ENCODE measurements at places on chromosomes 12 and 14. TPM values are rescaled to one million over a fixed set of nuclear protein-coding genes. Genes with fewer than 3 reads are reported as not detected.

Gene HSP90B1
- 1,238 TPM for total RNA-seq

Gene BORCS5
- total RNA-seq: 10.4 TPM

Gene TCTN2
- total RNA-seq: 9.2 TPM

Gene MYO1H
- not detected for total RNA-seq

Gene RHOJ
- total RNA-seq: 29.6 TPM

Gene PITPNM2
- total RNA-seq: 14.2 TPM

Gene STAC3
- total RNA-seq: 0.75 TPM

Gene RPL10L
- total RNA-seq: not detected

Gene CLEC2A
- total RNA-seq: 0.84 TPM

DNA sequence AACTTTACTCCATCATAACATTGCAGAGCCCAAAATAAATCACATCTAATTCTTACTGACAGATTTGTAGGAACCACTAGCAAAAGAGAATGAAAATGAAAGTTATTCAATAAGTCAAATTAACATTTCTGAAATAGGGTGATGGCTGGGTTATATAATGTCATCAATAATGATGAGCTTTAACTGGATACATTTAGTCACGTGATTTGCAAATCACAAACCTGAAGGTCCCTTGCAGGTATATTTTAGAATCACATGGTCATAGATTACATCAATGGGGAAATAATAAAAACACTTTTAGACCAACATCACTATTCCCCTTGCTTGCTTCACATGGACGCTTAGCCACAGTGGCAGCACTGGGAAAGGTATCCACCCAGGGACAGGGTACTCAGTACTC lies 86.7 kb downstream of the PRIMA1 start:
- no peak for DNase-seq
- no peak overlapping the region for H3K4me3 ChIP-seq
- no peaks in the 10 kb centered on the region for H3K4me1 ChIP-seq
- H3K36me3 ChIP-seq: no peaks in the 10 kb centered on the region

GRCh38 chr14:54364555-54365415 lies 32.0 kb upstream of the CDKN3 start:
- H3K4me1 ChIP-seq: peaks cover 12% of the 10 kb centered on the region
- peak overlapping the region; percentile 73 for H3K27ac ChIP-seq
- peak overlapping the region; percentile 18 for H3K4me3 ChIP-seq
- H3K36me3 ChIP-seq: no peaks in the 10 kb centered on the region
- H3K27me3 ChIP-seq: no peaks in the 10 kb centered on the region
- DNase-seq: peak; percentile 82

GRCh38 chr14:38808734-38809455 lies 294.1 kb downstream of the SEC23A start:
- H3K4me1 ChIP-seq: no peaks in the 10 kb centered on the region
- H3K4me3 ChIP-seq: no peak overlapping the region
- H3K27ac ChIP-seq: no peak overlapping the region
- H3K36me3 ChIP-seq: no peaks in the 10 kb centered on the region

DNA sequence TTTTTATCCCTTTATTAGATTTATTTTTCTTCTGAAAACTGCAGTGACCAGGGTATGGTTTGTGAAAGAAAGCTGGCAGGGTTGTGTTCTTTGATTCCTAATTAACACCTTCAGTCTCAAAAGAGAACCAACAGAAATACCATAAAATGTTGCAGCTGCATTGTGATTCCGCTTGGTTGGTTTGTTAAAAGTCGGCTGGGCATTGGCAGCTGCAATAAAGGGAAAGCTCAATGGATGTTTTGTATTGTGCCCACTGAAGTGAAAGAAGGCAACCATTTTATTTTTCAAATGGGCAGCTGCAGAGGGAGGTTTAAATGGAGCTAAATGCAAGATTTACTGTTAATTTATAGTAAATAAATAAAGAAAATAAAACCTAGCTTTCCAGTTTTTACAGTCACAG lies 16.7 kb downstream of the LGR5 start:
- no peaks in the 10 kb centered on the region for H3K36me3 ChIP-seq
- no peaks in the 10 kb centered on the region for H3K4me1 ChIP-seq
- no peak overlapping the region for H3K4me3 ChIP-seq
- DNase-seq: no peak
- no peak overlapping the region for H3K27ac ChIP-seq
- H3K27me3 ChIP-seq: peaks cover 49% of the 10 kb centered on the region

DNA sequence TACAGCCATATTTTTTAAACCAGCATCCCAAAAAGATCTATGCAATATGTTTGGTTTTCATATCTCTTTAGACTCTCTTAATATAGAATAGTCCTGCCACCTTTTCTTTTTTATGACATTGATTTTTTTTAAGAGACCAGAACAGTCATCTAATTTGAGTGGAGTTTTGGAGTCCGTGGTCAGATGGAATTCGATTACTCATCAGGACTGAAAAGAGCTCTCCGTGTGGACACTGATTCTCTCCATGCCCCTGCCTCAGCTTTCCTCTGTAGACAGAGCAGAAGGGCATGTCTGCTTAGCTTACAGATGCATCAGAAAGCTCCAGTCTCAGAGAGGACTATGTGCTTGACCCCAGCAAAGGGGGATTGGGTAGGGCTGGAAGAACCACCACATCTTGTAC lies 27.8 kb downstream of the SMCO2 start:
- peaks cover 12% of the 10 kb centered on the region for H3K4me1 ChIP-seq
- peak; percentile 88 for DNase-seq
- no peak overlapping the region for H3K4me3 ChIP-seq

DNA sequence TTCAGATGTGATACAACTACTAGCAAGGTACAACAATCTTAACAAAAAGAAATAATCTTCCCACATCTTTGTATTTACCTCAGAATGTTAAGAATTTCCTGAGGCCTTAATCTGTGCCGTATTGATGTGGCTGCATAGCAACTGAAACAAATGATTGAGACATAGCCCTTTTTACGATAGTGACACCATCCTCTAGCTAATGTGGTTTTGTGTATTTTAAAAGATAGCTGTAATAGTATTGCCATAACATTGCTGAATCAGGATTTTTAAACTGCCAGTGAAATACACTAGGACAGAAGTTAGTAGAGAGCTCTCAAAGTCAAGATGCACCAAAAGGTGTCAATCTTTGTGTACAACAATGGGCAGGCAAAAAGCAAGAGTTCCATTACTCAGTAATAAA lies 11.9 kb downstream of the NPAS3 start:
- no peaks in the 10 kb centered on the region for H3K4me1 ChIP-seq
- no peaks in the 10 kb centered on the region for H3K36me3 ChIP-seq
- peak; percentile 79 for DNase-seq

GRCh38 chr12:123041042-123041531 lies 60.6 kb downstream of the ARL6IP4 start:
- DNase-seq: no peak
- no peaks in the 10 kb centered on the region for H3K36me3 ChIP-seq
- peaks cover 12% of the 10 kb centered on the region for H3K4me1 ChIP-seq
- H3K27ac ChIP-seq: no peak overlapping the region
- no peak overlapping the region for H3K4me3 ChIP-seq

- no peak overlapping the region for H3K27ac ChIP-seq
- H3K36me3 ChIP-seq: no peaks in the 10 kb centered on the region
- H3K4me3 ChIP-seq: no peak overlapping the region
Observed at GRCh38 chr14:30296931-30297405, 262.0 kb upstream of the G2E3 start.

- H3K27me3 ChIP-seq: peaks cover 3% of the 10 kb centered on the region
- DNase-seq: no peak
- H3K4me3 ChIP-seq: no peak overlapping the region
- no peaks in the 10 kb centered on the region for H3K36me3 ChIP-seq
- no peak overlapping the region for H3K27ac ChIP-seq
- H3K4me1 ChIP-seq: no peaks in the 10 kb centered on the region
Observed at GRCh38 chr14:76088771-76089571, 62.8 kb upstream of the GPATCH2L start.

DNA sequence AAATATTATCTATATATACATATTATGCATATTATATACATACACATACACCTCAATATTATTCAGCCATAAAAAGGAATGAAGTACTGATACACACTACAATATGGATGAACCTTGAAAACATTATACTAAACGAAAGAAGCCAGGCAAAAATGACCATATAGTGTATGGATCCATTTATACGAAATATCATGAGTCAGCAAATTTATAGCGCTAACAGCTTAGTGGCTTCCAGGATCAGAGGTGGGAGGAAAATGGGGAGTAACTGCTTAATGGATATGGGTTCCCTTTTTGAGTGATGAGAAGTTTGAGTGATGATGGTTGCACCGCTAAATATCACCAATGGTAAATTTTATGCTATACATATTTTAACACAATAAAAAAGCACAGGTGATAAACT lies 32.7 kb downstream of the PTGER2 start:
- DNase-seq: no peak
- no peaks in the 10 kb centered on the region for H3K27me3 ChIP-seq
- no peak overlapping the region for H3K27ac ChIP-seq
- H3K36me3 ChIP-seq: no peaks in the 10 kb centered on the region
- peaks cover 32% of the 10 kb centered on the region for H3K4me1 ChIP-seq

- H3K4me1 ChIP-seq: peaks cover 25% of the 10 kb centered on the region
- peak; percentile 99 for DNase-seq
- peak overlapping the region; percentile 75 for H3K27ac ChIP-seq
- H3K4me3 ChIP-seq: no peak overlapping the region
- H3K36me3 ChIP-seq: peaks cover 64% of the 10 kb centered on the region
Observed at GRCh38 chr14:101980700-101981099, 16.3 kb downstream of the DYNC1H1 start.

Data from astrocyte (in vitro differentiated cells and primary cell).